Iris pigment epithelial cell (primary cell): ENCODE measurements at places on chromosomes 13 and 19.
A peak's percentile ranks its signal among the peaks of the same experiment; 100 is the strongest.

DNA sequence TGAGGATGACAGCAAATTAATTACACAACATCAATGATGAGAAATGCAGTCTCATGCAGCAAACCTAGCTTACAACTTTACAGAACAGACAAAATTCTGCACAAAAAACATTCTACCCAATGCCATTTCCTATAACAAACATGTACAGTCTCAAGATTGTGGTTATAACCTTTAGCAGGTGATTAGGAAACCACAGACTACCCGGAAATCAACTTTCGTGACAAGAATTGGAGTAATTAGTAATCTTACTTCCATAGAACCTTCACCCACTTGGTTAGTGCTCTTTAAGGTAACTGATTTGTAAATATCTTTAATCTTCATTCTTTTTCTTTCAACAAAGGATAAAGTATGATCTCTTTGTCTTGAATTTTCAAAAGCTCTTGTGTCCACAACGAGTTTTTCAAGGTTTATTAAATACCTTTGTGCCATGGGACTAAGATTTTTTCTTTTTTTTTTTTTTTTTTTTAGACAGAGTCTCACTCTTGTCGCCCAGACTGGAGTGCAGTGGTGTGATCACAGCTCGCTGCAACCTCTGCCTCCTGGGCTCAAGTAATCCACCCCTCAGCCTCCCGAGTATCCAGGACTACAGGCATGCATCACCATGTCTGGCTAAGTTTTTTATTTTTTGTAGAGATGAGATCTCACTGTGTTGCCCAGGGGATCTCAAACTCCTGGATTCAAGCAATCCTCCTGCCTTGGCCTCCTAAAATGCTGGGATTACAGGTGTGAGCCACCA lies 78.8 kb downstream of the MAP4K1 start:
- no peak for DNase-seq

GRCh38 chr13:31908696-31909411 lies 122.7 kb upstream of the FRY start:
- DNase-seq = peak; percentile 6

DNA sequence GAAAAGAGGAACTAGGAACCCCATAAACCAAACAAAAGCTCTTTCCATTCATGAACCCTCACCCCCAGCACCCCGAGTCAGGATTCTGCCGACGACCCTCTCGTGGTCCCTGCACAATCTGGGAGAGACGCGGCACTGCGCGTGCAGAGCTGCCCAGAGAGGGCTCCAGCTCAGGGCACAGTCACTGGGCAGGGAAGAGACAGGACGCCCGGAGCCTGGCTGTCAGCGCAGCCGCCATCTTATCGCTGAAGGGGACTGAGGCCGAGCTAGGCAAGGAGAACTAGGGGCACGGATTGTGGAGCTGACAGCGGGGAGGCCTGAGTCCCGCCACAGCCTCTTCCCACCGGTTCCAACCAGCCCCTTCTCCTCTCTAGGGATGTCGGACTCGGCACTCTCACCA lies 349 bp downstream of the ZNF98 start:
- no peak for DNase-seq

- no peak for DNase-seq
Observed at GRCh38 chr13:50071379-50071778, 56.1 kb downstream of the KCNRG start.

DNA sequence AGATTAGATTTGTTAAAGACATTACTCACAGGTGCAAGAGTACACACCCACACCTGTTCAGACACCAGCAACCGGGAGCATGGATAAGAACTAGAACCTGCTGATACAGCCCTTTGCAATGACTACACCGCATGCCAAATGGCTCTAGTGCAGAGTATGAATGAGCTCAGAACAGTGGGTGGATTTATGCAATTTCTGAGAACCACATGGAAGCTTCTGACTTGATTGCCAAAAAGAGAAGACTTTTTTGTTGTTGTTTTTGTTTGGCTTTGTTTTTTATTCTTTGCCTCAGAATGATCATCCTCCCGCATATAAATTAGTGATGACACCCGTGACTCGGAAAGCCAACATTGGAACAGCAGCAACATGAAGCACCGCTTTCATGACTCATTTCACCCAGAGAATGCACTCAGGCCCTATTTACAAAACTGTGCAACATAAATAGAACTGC lies 77.4 kb upstream of the LRCH1 start:
- peak; percentile 30 for DNase-seq

GRCh38 chr13:48004201-48004600 lies 3.1 kb upstream of the SUCLA2 start:
- no peak for DNase-seq

- DNase-seq = no peak
Observed at GRCh38 chr19:40277356-40278059, 7.6 kb downstream of the AKT2 start.

GRCh38 chr19:677201-677600 lies 1.0 kb downstream of the FSTL3 start:
- peak; percentile 88 for DNase-seq

DNA sequence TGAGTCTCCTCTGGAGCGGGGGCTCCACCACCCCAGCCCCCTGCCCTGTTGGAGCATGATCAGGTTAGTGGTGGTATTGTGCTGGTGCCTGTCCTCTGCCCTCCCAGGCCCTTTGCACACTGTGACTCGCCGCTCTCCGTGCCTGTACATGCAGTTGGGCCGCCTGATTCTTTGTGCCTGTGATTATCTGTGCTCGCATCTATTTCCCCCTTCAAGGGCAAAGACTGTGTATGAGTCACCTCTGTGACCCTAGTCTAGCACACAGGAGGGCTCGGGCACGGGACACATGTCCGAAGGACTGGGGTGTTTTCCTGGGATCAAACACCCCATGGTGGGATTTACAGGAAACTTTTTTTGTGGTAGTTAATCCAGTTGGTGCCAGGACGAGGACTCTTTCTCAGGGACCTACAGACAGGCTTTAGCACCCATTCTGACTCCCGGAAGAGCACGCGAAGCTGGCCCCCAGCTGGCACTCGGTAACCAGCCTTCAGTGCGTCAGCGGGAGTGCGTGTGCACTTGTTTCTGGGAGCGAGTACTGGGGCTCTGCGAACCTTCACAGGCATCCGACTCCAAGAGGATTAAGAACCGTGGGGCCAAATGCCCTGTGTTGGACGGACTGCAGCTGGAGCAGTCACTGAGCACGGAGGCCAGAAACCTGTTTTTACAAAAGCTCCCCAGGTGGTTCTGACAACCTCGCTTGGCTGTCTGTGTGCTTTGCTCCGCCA lies 6.7 kb downstream of the PPP1R37 start:
- no peak for DNase-seq

- no peak for DNase-seq
Observed at GRCh38 chr19:14305706-14306105, 75.5 kb upstream of the ADGRE5 start.

GRCh38 chr13:49307365-49307764 lies 59.6 kb downstream of the CDADC1 start:
- no peak for DNase-seq

DNA sequence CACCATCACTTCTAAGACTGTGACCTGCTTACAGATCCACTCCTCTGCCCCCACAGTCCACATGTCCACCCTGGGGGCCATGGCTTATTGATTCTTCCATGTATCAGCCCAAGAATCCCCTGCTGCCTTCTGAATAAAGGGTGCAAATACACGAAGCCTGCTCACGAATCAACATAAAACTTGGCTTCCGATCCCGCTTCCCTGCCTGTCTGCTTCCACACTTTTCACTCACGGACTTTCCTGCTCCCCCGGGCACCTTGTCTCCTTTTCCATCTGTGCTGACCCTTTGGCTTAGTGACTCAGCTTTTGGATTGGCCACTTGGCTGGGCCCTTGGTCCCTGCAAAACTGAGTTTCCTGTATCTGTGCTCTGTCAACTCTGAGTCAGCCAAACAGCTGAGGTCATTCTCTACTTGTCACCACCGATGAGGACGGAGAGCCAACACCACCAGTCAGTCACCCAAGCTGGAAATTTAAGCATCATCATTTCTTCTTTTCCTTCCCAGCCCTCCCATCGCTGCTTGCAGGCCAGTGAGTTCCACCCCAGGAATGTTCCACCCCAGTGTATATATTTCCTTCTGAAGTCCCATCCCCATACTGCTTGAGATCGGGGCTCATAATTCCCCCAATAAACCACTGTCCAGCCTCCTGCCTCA lies 11.4 kb upstream of the USP12 start:
- peak; percentile 79 for DNase-seq
